ENCODE measurements at places on chromosomes 12 and 14.

GRCh38 chr14:75911883-75912282, 69.9 kb downstream of the TGFB3 start:
- no peak for DNase-seq

GRCh38 chr12:18339633-18340032, 78.3 kb downstream of the PIK3C2G start:
- DNase-seq, result no peak

DNA sequence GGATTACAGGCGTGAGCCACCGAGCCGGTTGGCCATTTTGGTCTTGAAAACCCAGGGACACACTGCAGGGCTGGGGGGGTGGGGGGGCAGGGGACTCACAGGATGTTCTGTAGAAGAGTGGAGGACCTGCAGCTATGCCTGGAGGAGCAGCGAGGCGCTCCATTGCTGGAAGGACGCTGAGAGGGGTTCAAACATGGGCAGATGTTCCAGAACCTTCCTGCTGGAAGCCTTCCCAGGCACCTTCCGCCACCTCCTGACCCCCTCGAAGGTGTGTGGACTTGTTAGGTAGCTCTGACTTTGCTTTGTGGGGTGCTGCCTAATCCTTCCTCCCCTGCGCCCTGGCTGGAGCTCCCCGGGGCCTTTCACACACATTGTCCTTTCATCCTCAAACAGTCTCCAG, 19.6 kb upstream of the PPP1R13B start:
- DNase-seq, result no peak

DNA sequence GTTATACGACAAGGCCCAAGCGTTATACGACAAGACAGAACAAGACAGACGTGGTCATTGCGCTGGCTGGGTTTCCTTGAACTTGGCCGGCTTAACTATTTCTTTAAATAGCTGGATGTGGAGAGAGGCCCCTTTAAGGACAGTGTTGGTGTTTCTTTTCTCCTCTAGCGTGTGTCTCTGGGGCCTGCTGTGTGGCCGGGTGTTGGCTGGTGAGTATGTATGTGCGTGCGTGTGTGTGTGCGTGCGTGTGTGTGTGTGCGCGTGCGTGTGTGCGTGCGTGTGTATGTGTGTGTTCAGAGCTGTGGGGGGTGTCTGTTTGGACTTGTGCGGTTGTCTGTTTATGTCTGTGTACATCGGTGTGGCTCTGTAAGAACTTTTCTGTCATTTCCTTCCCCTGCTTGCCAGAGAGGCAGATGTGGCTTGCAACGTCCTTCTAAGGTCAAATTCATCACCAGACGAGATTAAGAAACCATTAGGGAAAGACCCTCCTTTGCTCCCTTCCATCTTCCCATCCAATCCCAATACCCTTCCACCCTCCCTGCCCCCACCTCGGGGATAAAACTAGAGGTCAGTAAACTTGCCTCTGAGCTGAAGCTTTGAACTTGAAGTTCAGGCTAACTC, 78.6 kb upstream of the TBX3 start:
- DNase-seq, result no peak

DNA sequence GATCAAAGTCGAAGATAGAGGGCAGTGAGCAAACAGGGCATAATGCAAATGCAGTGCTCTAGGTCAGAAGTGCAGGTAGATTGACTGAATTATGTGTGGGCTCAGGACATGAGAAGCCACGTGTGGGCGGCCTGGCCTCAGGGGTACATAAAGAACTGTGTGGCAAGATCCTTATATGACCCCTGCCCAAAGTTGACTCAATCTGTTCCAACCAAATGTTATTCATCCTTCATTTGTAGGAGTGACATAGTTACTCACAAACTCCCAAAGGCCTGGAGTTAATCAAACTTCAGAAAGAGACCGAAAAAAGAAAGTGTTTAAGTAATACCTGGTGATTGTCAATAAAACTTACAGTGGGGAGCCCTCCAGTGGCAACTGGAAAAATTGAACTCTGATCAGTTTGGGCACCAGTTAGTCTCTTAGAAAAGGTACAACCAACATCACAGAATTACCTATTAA, 150.4 kb upstream of the FAR2 start:
- no peak for DNase-seq

DNA sequence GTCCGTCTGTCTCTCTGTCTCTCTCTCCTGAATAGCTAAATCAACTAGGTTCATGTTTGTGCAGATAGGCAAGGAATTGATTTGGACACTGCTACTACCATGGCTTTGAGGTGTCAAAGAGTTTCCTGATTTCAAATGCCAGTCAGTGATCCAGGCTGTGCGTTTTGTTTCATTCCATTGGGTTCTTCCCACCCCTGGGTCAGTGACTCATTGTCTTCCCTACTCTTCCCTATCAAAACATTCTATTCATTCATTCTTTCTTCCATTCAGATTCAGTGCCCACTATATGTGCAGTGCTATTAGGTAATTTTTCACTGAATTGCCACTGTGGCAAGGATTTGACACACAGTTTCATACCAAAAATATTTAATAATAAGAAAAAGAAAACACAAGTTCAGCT, 50.4 kb downstream of the RPH3A start:
- no peak for DNase-seq

GRCh38 chr14:44567997-44568396, 60.9 kb upstream of the FSCB start:
- DNase-seq, result no peak

GRCh38 chr12:5522432-5523335, 90.8 kb downstream of the NTF3 start:
- no peak for DNase-seq

- DNase-seq, result no peak
Observed at GRCh38 chr12:48050174-48050573, 45.9 kb upstream of the COL2A1 start.

GRCh38 chr14:99163446-99163845, 108.6 kb downstream of the BCL11B start:
- DNase-seq, result no peak

- DNase-seq, result no peak
Observed at GRCh38 chr12:93139028-93139665, 210.1 kb upstream of the EEA1 start.

DNA sequence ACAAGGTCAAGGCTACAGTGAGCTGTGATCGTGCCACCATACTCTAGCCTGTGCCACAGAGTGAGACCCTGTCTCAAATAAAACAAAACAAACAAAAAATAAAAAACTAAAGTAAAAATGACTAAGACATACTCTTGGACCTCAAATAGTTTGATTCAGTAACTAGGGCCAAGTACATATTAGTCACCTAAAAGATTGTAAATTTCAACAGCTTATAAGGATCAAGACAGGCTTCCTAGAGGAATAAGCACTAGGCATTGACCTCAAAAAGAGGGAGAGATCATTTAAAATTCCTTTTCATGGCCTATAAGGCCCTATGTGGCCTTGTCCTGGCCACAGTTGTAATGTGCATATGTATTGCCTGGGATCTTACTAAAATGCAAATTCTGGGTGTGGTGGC, 46.0 kb upstream of the CHST11 start:
- no peak for DNase-seq

- no peak for DNase-seq
Observed at GRCh38 chr12:11855983-11856374, 206.5 kb downstream of the ETV6 start.

DNA sequence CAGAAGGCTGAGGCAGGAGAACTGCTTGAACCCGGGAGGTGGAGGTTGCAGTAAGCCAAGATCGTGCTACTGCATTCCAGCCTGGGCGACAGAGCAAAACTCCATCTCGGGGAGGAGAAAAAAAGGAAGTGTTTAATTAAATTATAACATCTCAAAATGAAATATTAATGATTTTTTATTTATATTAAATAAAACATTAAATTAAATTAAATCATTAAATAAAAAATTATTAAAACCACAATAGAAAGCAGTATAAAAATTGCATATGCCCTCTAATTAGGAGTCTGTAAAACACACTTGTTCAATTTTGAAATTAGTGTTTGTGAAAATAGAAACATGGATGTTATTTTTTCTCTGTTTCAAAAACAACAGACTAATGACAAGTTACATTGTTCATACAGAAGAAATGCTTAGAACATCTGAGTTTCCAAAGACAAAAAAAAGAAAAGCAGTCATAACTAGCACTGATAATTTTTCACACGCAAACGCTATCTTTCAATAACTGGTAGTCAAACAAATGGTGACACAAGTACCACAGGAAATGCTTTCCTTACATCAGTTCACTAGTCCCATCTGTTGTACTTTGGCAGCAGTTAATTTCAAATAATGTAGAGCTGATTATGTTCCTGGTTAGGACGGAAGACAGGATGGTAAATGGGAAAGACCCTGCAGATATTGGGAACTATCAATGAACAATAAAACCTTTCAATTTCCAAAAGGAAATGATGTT, 54.9 kb downstream of the HECTD4 start:
- no peak for DNase-seq

DNA sequence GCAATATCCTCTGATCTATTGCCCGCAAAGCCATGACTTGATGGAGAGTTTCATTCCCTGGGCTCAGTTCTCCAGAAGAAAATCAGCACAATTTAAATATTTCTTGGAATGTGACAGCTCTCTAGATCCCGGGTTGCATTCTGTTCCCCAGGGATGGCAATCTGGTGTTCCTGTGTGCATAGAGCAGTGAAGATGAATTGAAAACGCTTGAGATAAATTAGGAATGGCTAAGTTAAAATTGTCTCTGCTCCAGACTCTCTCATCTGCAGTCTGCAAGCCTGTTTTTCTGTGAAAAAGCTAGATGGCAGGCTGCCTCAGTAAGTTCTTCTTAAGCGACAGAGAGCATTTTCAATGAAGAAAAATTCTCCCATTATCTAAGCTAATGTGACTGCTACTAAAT, 582.5 kb upstream of the MGAT4C start:
- no peak for DNase-seq

GRCh38 chr12:45827974-45828373, 98.5 kb downstream of the ARID2 start:
- no peak for DNase-seq

DNA sequence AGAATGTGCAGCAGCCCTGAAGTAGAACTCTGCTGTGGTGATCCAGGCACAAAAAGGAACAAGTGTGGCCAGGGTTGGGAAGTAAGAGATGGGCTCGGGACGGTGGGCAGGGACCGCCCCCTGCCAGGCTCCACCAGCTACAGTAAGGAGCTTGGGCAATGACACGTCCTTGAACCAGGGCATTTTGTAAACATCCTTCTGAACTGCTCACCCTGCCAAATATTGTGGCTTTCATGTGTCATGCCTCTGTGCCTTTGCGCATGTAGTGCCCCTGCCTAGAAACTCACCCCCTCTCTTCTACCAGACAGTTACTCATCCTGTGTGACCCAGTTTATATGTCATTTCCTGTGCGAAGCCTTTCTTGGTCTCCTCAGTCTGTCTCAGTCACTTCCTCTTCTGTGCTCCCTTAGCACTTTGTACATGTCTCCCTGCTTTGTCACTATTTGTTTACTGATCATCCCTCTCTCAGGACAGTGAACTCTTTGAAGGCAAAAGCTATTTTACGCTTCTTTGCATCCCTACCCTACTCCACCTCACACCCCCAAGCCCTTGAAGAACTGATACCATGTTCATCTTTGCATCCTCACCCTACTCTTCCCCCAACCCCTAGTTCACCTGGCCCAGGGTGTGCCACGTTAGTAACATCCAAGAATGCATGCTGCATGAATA, 108.9 kb upstream of the PLEKHG7 start:
- peak; percentile 59 for DNase-seq

DNA sequence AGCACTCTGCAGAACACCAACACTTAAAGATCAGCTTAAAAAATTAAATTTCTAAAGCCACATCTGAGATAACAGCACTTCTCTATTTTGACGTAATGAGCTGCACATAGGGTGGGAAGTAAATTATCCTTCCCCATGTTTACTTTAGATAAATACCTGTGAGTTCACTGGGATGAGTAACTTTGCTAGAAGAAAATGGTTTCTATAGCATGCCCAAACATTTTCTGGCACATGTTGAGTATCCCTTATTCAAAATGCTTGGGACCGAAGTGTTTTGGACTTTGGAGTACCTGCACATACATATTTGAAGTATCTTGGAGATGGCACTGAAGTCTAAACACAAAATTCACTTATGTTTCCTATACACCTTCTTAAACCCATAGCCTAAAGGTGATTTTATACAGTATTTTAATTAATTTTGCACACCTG, 6.6 kb downstream of the SLC38A2 start:
- DNase-seq, result no peak

DNA sequence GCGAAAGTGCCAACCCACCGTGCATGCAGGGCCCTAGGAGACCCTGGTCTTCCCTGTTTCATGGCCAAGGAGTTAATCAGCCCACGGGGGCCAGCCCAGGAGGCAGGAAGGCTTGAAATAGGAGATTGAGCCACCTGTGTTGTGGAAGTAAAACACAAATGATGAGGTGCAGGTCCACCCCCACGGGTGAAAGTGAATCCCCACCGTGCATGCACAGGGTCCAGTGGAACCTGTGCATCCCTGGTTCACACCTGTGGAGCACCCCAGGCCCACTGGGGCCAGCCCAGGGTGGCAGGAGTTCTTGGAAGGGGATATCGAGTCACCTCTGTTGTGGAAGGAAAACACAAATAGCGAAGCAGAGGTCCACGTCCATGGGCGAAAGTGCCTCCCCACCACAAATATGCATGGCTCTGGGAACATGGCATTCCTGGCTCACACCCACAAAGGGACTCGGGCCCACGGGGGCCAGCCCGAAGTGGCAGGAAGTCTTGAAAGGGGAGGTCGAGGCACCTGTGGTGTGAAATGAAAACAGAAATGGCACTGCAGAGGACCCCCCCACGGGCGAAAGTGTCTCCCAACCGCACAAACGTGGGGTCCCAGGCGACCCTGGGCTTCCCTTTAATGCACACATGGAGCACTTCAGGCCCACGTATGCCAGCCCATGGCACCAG, 381.5 kb downstream of the ALG10 start:
- no peak for DNase-seq

GRCh38 chr12:120540445-120540844, 6.3 kb downstream of the RNF10 start:
- no peak for DNase-seq

DNA sequence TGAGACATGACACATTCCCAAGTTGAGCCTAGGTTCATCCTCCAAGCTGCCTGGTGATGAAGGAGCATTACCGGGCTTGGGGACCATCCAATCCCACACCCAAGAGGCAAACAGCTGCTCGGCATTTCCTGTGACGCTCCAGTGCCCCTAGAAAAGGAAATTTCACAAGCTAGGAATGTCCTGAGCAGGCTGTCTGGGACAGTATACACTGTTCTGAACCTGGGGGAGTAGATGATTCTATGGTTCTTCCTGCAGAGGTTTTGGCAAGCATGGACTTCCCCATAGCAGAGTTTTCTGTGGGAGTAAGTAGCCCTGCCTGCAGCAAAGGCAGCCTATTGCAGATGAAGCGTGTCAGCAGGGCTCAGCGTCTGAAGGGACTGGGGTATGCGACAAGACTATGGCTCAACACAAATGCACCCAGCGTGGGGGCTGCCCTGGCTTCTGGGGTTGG, 47.4 kb upstream of the SRSF5 start:
- DNase-seq, result no peak

- no peak for DNase-seq
Observed at GRCh38 chr12:49014547-49014946, 4.0 kb downstream of the PRKAG1 start.

- no peak for DNase-seq
Observed at GRCh38 chr14:84575681-84576080, 954.3 kb upstream of the FLRT2 start.

Measured in HTR-8/SVneo (cell line).